ENCODE measurements at places on chromosomes 4 and X. TPM values are rescaled to one million over a fixed set of nuclear protein-coding genes. Genes with fewer than 3 reads are reported as not detected.

DNA sequence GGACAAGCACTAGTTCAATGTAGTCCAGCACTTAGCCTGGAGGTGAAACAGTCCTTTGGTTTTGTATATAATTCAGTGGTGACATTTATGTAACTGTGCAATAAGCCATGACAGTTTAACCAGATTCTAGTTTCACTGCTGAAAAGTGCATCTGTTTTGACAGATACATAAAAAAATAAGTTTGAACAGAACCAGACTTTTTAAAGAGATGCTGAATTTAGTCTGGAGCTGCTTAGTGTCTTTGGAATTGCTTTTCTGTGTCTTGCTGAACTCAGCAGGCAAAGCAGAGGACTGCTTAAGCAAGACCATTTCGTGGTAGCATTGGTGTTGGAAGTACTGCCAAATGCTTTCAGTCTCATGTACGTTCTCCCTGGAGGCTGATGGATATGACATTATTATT is 393.5 kb downstream of the MAPK10 start:
- DNase-seq: no peak

- no peak for DNase-seq
Observed at GRCh38 chrX:10483191-10483831, 137.1 kb downstream of the MID1 start.

DNA sequence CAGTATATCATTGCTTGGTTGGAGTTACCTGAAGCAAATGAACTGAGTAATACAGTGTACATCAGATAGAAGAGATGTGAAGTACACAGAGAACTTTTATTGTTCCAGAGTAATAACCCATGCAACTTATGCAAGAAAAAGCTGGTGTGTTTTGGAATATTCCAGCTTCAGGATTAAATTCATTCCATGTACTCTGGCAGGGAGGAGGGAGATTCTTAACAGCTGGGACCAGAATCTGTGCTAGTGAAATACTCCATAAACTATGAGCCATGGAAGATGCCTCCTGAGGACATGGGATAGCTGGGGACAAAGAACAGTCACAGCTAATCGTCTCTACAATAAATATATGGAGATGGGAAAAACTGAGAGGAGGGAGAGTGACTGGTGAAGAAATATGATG is 101.6 kb upstream of the OTUD4 start:
- DNase-seq: no peak

GRCh38 chrX:3407781-3408180 is 61.3 kb upstream of the MXRA5 start:
- DNase-seq: no peak

GRCh38 chr4:139239127-139239772 is 40.8 kb downstream of the MGARP start:
- no peak for DNase-seq

- no peak for DNase-seq
Observed at GRCh38 chrX:51894697-51895336, 1.4 kb downstream of the MAGED1 start.

DNA sequence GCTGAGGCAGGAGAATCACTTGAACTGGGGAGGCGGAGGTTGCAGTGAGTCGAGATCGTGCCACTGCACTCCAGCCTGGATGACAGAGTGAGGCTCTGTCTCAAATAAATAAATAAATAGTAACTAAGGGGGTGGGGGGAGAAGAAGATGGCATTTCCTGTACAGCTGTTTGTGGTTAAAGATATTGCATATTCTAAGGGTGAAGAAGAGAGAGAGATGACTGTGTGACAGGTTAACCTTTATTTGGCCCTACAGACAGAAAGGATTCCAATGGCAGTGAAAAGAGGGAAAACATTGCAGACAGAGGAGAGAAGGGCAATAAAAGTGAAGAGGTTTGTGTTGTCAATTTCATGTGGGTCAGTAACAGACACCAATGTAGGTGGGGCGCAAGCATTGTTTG is 9.4 kb downstream of the TASL start:
- no peak for DNase-seq

GRCh38 chr4:122259849-122260248 is 107.7 kb downstream of the BLTP1 start:
- DNase-seq: no peak

DNA sequence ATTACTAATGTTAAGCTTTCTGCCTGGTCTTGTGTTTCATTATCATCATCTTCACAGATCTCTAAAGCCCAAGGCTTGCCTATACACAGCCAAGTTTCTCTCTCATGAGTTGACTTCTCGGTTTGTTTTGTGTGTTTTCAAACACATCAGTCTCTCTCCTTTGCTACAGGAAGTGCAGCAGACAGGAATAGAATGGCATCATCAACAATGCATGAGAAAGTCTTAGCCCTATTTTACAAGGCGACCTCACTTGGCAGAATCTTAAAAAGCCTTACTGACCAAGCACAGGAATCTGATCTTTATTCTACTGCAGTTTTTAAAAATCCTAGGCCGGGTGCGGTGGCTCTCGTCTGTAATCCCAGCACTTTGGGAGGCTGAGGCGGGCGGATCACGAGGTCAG is 36.8 kb downstream of the CC2D2A start:
- no peak for DNase-seq

- no peak for DNase-seq
Observed at GRCh38 chr4:17894421-17894820, 83.6 kb downstream of the NCAPG start.

DNA sequence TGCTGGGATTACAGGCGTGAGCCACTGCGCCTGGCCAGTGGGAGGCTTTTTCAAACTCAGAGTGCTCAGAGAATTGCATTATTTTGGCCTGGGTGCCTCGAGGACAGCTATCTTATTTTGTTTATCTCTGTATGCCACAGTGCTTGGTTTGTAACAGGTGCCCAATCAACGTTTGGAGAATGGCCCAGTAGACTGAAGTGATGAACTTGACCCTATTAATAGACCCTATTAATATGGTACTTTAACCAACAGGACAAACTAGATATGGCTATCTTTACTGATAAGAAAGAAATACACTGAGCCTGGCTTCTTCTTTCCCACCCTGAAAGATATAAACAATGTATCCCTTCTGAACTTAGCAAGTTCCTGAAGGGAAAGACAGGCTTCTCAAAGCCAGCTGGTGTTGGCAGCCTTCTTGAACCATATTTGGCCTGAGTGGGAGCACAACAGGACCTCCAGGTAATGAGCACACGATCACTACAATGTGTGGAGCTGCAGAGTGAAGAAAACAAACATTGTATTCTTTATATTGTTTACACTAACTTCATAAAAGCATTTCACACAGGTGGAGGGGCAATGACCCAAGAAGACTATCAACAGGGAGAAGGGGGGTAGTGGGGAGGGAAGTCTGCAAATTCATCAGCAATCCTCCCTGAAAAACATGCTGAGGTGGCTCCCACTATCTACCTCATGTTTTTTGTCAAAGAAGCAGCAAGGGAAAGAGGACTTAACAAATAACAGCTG is 41.7 kb downstream of the PRPS1 start:
- no peak for DNase-seq

DNA sequence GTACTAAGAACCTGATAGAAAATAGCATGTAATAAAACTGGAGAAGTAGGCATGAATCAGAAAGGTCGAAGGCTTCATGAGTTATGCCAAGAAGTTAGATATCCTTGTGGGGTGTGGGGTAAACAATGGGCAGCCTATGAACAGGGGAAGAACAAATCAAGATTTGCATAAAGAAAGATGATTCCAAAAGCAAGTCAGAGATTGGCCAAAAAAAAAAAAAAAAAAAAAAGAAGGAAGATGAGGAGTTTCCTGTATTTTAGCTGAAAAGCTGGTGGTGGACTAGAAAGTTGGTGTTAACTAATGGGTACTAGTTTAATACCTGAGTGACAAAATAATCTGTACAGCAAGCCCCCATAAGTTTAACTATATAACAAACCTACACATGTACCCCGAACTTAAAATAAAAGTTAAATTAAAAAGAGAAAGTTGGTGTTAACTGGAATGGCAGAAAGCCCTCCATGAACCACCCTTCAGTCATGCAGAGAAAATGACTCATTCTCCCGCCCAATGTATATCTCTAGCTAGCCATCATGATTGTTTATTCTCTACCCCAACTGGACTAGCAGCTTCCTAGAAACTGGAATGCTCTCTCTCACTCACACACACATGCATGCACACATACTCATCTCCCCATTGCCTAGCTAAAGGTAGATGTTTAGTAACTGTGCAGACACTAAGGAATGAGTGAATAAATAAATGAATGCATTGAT is 41.7 kb downstream of the ATP11C start:
- DNase-seq: no peak

GRCh38 chr4:88938138-88938537 is 118.8 kb downstream of the FAM13A start:
- no peak for DNase-seq

GRCh38 chr4:10983885-10984640 is 299.5 kb upstream of the CLNK start:
- no peak for DNase-seq

DNA sequence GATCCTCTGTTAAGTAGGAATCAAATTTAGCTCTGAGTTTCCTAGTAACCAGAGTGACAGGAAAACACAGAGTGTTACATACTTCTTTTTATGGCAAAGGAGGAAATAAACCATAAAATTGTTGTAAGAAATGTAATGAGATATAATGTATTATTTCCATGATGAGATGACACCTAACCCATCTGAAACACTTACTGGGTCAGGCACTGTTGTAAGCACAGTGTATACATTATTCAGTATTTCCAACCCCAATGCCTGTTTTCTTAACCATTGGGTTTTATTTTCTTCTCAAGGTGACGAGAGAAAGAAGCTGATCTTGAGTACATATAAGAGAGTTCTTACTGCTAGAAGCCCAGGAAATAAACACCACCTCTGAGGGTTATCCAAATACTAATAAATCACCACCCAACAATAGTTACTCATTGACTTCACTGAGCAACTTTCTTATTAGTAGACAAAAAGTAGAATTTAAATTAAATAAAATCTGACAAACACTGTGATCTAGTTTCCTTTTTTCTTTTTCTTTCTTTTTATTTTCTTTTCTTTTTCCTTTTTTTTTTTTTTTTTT is 4.2 kb upstream of the ENAM start:
- no peak for DNase-seq

DNA sequence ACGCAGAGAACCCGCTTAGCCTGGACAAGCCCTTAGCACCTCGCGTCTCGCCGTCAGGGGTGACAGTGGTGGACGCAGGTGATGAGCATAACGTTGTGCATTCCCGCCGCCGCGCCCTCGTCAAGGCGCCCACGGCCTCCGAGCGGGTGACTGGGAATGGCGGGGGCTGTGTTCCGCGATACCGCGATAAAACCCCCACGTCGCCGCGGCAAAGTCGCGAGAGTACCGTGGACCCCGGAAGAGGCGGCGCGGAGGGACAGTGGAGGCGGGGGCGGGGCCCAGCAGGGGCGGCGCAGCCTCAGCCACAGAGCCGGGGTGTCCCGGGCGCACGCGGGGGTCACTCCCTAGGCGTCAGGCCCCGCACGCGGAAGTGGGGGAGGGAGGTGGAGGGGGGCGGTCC is 53.8 kb downstream of the ZFYVE28 start:
- DNase-seq: no peak

GRCh38 chr4:141473952-141474351 is 162.4 kb upstream of the IL15 start:
- no peak for DNase-seq

- DNase-seq: no peak
Observed at GRCh38 chrX:153781428-153782047, 697 bp downstream of the SRPK3 start.

DNA sequence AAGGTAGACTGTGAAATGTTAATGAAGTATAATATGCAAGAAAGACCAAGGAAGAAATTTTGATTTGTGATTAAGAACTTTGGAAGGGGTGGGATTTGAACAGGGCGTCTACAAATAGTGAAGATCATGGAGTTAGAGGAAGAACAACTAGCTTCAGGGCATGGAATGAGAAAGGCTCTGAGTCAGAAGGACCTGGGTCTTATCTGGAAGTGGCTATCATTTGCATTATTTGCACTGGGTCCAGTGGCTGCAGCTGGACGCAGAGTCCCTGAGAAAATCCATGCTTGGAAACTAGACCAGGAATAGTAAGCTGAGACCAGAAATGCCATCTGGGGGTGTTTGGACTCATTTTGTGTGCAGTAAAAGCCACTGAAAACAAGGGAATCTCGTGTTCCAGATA is 4.3 kb upstream of the LIMCH1 start:
- DNase-seq: no peak

DNA sequence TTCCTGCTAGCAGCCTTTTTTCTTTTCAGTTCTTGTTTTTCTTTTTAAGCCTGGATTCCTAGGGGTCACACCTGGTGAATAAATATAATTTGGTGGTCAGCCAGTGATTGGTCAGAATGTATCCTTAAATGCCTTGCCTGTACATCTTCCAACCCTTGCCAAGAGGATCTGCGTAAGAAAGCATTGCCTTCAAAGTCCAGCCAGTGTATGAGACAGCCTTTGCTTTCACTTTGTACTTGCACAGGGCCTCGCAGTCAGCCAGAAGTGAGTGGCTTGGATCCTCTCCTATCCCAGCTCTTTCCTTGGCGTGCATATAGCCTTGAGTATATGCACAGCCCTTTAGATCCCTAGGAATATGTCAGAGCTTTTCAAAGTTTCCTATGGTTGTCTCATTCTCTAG is 22.2 kb downstream of the KANTR start:
- DNase-seq: no peak

GRCh38 chrX:118853596-118853995 is 30.0 kb downstream of the ZCCHC12 start:
- no peak for DNase-seq

DNA sequence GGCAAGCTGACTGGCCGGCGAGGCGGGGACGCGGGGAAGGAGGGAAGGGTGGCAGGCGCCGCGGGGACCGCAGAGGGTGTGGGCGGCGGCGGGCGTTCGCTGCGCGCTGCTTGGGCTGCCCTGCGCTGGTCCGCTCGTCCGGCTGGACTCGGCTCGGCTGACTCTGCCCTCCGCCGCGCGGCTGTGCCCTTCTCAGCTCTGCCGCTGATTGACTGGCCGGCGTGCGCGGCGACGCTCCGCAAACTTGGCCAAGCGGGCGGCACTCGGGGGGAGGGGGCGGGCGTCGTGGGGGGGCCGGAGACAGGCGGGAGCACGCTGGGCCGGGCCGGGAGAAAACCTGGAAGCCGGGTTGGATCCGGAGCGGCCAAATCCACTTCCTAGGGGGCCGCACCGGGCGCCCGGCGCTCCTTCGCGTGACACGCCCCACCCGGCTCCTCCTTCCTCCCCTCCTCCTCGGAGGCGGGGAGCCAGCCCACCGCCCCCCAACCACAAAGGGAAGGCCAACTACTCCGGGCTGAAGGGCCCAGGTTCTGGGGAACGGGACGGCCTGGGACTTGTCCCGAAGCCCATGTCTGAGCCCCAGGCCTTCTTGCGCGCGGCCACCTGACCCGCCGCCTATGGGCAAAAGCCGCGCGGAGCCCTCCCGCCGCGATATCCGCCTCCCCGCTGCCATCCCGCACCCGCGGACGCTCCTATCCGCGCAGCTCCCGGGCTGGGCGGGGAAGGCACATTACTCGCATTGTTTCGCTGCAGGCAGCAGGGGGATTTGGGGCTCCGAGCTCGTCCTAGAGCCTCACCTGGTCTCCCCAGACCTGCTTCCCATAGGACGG is at the start of gene GPC4:
TSS of gene GPC4 (minus strand) at position 214 of the 830 bp plus-strand sequence. CDS start 524 bp downstream, outside the sequence.
- DNase-seq: no peak

GRCh38 chr4:124279741-124280140 is 432.8 kb downstream of the ANKRD50 start:
- DNase-seq: no peak

USP51 gene
- 2.7 TPM for total RNA-seq

MAGIX gene
- 3.4 TPM for total RNA-seq

MAGEA2 gene
- total RNA-seq: not detected

LRP2BP gene
- 2.2 TPM for total RNA-seq

MAOB gene
- total RNA-seq: 34.9 TPM

BBS7 gene
- 10.7 TPM for total RNA-seq

ERCC6L gene
- 0.19 TPM for total RNA-seq

SMIM31 gene
- total RNA-seq: not detected

TSPAN7 gene
- total RNA-seq: 18.7 TPM

SLC6A8 gene
- total RNA-seq: 32.4 TPM

TRIM60 gene
- total RNA-seq: not detected

H2BW2 gene
- not detected for total RNA-seq
